RPMI7951 (cell line): ENCODE measurements at places on chromosomes 7 and 10. TPM values are rescaled to one million over a fixed set of nuclear protein-coding genes. Genes with fewer than 3 reads are reported as not detected.

CYP17A1 gene
- not detected in 2 replicates for total RNA-seq

UNC5B gene
- 19.3 and 25.3 TPM in 2 replicates for total RNA-seq

SERPINE1 gene
- 221 and 238 TPM in 2 replicates for total RNA-seq

ADAMTS14 gene
- 10.1 and 11.0 TPM in 2 replicates for total RNA-seq

BAIAP2L1 gene
- total RNA-seq: 7.1 and 9.4 TPM in 2 replicates

CC2D2B gene
- not detected in 2 replicates for total RNA-seq

COL17A1 gene
- total RNA-seq: 2.0 and 2.6 TPM in 2 replicates

NUTM2B gene
- total RNA-seq: 0.24 and 0.29 TPM in 2 replicates

KLF14 gene
- under 0.01 and 0.12 TPM in 2 replicates for total RNA-seq

CRYGN gene
- total RNA-seq: not detected in 2 replicates

RAB18 gene
- total RNA-seq: 34.9 and 54.5 TPM in 2 replicates

TCAF2 gene
- total RNA-seq: 3.6 and 4.2 TPM in 2 replicates

DPP6 gene
- total RNA-seq: 0.49 and 1.3 TPM in 2 replicates

DNA sequence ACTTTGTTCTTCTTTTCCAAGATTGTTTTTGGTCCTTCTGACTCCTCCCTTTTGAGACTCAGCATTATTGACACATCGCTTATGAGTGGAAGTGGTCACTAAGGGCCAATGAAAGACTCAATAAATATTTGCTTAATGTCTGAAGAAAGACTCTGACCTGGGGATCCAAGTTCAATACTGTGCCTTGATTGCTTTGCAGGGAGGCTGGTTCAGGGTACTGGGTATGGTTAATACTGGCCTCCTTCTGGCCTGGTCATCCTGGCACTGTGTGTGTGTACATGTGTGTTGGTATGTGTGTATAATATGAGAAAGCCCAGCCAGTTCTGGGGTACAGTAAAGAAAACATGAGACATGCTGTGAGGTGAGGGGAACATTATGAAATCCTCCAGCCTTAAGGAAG is 7.6 kb upstream of the PDZD8 start:
- DNase-seq: no peak

DNA sequence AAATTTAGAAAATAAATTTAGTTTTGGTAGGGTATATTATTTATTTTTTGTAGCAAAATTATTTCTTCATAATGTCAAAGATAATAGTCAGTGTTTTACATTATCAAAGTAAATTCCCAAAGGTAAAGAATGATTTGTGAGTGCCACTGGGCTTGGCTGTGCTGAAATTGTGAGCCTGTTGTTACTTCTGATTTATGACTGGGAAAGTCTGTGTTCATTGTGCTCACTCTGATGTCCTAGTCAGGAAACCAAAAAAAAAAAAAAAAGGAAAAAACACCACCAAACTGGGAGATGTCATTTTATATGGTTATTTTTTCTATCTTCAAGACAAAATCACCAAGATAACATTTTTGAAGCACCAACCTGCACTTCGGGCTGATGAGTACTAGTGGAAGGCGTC is 44.3 kb downstream of the MDFIC start:
- no peak for DNase-seq

DNA sequence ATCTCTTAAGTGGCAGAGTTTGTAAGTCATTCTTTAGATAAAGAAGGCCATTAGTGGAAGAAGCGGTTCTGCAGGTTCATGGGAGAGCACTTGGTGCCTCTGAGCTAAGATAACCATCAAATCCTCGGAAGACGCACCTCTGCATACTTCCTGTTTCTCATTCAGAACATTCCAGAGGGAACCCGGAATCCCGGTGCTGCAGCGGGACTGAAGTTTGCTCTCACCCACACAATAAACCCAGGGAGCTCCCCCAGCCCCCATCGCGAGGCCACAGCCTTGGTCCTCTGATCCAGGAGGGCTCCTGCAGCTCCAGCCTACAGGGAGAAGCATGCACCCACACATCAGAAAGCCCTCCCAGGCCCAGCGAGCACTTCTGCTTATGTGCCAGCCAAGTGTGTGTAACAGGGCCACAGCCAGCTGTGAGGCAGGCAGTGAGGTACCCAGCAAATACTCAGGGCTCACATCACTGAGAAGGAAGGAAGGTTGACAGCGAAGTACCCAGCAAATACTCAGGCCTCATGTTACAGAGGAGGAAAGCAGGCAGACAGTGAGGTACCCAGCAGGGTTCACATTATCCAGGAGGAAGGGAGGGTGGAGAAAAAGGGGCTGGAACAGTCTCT is 142.4 kb downstream of the DIP2C start:
- no peak for DNase-seq

GRCh38 chr10:25157650-25158049 is 17.2 kb upstream of the GPR158 start:
- DNase-seq: no peak

GRCh38 chr7:152127229-152127628 is 101.8 kb downstream of the GALNT11 start:
- DNase-seq: no peak

DNA sequence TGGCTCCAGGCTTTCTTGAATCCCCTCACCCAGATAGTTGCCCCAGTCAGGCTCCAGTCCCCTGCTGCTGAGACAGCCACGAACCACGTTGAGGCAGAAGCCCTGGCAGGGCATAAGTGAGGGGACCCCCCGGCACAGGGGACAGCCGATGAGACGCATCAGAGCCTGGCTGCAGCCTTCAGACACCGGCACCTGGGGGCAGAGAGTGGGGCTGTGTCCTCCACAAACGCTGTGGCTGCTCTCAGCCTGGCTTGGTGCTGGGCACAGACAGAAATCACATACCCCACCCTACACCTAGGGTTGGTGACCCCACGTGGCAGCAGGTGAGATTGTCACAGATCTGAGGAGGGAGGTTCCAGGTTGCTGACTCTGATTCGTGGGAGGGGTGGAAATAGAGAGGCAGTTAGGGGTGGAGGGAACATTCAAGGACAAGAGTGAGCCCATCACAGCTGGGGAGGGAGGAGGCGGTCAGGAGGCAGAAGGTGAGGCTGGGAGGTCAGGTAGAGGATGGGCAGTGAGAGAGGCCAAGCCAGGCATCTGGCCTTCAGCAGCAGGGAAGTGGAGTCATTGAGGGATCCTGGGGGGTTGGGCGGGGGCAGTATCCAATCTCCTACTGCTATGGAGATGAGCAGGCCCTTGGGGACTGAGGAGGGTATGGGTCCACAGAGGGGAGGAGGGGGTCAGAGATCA is 3.2 kb downstream of the GPC2 start:
- no peak for DNase-seq

DNA sequence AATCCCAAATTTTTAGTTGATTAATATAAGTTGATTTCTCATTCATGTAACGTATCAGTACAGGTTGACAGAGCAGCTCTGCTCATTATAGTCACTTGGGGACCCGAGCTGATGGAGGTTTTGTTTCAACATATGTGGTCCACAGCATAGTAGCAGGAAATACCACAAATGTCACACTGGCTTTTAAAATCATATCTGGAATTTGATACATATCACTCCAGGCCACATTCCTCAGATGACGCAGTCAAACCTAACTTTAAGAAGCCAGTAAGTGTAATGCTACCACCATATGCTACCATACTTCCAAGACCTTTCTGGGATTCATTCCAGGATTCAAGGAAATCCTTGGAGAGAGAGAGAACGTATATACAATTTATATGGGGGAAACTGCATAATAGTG is 156.3 kb downstream of the PHF14 start:
- DNase-seq: peak; percentile 68

DNA sequence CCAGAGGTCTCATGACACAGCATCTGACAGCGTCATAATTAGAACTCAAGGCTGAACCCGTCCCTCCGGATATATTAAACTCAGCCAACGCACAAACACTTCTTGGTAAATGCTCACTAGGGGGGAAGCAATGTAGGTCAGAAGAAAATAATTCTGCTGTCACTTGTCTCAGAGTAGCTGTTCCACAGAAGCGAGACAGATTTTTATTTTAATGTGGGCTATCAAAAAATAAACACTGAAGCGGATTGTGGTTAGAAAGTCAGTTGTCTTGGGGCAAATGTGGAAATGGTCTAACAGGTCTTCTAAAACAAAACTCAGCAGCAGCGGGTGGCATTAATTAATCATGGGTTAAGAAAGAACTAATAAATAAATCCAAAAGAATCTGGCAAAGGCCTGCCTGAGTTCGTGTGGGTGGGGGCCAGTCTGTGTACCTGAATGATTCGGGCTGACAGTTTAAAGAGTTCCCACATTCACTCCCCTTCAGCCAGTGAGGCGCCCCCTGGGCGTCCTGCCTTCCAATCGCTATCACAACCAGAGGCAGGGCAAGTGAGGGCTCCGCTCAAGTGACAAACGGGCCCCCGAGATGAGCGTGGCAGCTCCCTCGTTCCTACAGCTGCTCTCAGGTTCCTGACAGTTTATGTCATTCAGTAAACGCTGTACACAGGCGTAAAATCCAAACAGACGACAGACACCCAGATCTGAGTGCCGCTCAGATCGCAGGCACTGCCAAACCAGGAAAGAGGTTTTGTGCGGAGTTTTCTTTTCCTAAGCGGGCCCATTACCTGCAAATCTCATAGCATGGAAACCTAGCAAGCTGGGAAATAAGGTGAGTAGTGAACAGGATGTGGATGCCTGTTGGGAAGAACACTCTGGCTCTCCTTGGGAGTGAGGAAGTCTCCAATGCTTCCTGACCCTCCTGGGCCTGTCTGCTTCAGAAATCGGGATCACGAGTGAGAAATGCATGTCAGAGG is 52.9 kb downstream of the NRAP start:
- DNase-seq: no peak

DNA sequence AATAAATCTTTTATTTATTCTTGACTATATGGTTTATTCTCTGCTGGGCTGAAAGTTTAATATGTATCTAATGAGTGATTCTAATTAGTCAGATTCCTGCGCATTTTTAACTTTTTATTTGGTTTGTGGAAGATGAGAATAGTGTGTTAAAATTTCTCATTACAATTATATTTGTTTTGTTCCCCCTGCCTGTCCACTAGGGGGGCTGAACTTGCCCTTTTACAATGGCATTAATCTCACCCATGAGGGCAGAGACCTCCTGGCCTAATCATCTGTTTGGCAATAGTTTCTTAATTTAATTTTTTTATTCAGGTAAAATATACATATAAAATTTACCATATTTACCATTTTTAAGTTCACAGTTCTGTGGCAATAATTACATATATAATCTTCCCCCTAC is 278.5 kb upstream of the NPY start:
- no peak for DNase-seq

DNA sequence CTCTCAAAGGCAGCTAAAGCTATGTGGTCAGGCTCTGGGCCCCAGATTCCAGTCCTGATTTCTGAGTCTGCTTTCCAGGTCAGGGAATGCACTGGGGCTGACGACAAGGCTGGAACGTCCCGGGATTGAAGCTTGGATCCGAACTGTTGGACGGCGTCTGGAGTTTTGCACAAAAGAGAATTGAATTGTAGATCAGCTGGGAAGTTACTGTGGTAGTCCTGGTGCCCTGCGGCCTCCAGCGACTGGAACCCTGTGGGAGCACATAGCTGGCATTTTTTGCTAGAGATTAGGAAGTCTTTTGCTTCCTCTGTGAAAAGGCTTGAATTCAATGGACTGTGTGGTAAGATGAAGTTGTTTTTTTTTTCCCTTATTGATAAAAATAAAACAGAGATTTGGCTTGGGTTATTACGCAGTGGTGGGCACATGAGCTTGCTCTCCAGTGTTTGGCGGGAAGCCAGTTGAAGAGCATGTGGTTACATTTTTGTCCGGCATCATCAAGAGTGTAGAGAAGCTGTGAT is at the start of gene HK1:
HK1 (plus strand) TSS at position 51 of the 518 bp plus-strand sequence.
- peak; percentile 46 for DNase-seq

DNA sequence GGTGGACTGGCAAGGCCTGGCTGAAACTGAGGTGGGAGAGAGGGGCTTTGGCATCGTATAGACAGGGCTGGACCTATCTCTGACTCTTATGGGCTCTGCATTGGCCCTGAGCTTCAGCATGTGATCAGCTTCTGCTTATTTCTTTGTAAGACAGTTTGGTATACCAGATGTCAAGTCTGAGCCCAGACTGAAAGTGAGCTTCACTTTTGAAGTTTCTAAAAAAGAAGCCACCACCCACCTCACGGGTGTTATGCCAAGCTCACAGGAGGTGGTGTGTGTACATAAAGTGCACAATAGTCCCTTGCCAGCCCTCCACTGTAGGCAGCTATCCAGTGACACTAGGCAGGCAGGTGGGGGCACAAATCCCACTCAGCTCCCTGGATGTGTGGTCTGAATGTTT is 68.7 kb upstream of the SEPHS1 start:
- DNase-seq: no peak

DNA sequence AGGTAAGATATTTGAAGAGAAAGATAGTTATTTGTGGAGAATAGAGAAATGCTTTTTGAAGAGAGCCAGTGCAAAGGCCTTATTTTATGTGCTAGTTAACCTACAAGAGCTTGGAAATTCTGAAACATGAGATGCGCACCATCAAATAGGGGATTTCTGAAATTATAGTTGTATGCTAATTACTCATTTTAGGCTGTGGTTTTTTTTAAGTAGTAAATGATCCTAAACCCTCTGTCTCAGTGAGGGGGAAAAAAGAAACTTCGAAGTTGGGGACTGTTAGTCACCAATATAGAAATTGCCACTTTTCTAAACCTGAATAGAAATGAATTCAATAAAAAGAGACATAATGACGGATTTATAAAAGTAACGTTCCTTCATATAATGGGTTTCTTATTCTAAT is 119.3 kb upstream of the MDFIC start:
- no peak for DNase-seq
